Femur (tissue), 1 donor: ENCODE measurements at places on chromosomes 1 and 21.

DNA sequence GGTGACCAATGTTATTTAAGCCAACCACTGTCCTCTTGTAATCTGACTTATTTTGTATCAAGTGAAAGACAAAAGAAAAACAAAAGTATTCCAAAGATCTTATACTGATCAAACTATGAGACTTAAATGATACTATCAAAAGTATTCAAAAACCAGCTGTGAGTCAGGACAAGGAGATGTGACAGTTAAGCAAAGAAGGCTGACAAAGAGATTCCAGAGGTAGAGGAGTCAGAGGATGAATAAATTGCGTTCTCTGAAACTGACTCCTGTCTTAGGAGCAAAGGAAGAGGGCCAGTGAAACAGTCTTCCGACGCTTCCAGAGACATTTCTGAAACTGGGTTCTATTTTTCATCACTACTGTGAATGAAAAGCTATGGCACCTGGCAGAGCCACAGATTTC, 20.9 kb downstream of the TMEM50B start:
- no peak for DNase-seq

DNA sequence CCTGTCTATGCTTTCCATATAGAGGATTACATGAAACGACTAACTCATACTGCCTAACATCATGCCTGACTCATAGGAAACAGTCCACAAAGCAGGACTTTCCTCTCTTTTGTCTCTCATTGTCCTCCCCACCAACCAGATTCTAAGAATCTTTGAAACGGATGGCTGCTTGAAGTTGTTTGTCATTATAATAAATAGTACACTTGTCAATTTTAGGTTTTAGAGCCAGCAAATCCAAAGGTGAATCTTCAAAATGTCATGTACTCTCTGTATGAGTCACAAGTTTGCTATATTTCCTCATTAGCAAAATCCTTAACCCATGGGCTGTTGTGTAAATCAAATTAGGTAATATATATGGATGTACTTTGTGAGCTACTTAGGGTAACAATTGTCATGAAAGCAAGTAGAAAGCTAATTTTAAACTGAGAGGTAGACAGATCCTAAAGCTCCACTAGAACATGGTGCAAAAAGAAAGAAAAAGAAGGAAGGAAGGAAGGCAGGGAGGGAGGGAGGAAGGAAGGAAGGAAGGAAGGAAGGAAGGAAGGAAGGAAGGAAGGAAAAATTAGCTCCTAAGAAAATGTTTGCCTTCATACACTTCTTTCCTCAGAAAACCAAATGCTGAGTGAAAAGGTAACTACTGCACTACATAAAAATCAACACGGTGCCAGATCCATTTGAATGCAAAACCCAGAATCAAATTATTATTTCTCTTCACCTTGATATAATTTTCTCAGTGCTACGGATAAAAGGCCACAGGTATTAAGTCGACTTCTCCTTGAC, 129.5 kb upstream of the PRMT6 start:
- DNase-seq: no peak

- DNase-seq: no peak
Measured at GRCh38 chr1:110722807-110723206, 48.1 kb upstream of the KCNA3 start.

- no peak for DNase-seq
Measured at GRCh38 chr1:24325587-24326449, 6.7 kb downstream of the GRHL3 start.

DNA sequence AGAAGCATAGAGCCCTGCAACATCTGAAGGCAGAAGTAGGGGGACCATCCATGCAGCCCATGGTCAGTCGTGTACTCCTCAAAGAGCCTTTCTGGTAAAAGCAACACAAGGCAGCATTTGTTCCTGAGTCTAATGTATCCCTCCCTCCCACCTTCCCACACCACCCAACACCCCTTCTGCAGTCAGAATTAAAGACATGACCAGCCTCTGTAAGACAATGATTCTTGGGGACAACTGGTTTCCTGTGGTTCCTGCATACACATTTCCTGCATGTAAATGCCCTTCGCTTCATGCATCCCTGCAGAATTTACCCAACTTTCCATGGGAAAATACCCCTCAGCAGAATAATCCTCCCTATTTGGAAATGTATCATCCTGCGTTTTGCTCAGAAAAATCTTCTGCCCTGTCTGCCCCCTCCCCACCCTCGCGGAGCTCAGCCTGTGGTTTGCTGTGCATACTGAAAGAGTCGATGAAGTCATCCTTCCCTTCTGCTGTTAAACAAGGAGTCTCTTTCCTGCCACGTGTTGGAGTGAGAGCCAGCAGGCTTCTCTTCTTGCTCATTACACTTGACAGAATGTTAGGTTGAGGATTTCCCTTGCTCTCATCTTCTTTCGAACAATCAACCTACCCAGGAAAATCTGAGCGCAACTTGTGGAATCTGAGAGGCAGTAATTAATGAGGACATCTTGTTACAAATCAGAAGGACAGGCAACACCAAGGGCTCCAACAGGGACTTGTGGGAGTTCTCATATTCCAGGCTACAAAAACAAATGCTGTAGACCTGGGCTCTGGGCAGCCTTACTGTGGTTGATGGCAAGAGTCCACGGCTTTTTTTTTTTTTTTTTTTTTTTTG, 4.7 kb downstream of the TNN start:
- peak; percentile 89 for DNase-seq

DNA sequence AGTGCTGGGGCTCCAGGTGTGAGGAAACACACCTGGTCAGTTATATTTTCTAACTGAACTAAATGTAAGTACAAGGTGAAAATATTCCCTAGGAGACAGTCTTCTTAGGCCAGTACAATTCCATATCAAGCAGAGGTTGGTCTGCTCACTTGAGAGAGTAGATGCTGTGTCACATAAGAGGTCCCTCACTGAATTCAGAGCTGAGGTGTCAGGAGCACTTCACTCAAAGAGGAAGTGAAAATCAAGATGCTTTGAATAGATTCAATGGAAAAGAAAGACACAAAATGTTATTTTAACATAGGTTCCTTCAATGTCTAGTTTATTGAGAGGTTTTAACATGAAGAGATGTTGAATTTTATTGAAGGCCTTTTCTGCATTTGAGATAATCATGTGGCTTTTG, 4.3 kb upstream of the FCRL3 start:
- DNase-seq: no peak
